A549 treated with Mapracorat at 1 μM for 4 hours (cell line): ENCODE measurements at places on chromosomes 2 and 18. TPM values are rescaled to one million over a fixed set of nuclear protein-coding genes. Genes with fewer than 3 reads are reported as not detected.

Gene TMEM178A
- 0.12 to 0.27 TPM (median 0.18 TPM) in 4 of 5 replicates, not detected in the other for total RNA-seq

Gene LAMA1
- 0.03 to 0.45 TPM (median 0.06 TPM) in 5 replicates for total RNA-seq

Gene ERFE
- 6.6 to 9.1 TPM (median 8.3 TPM) in 5 replicates for total RNA-seq

Gene UGT1A8
- total RNA-seq, result 0.06 TPM in 1 of 5 replicates, not detected in the others

Gene ELOA2
- not detected in 5 replicates for total RNA-seq

Gene LINC00305
- total RNA-seq, result not detected in 5 replicates

Gene BOLL
- not detected in 5 replicates for total RNA-seq

Gene KCNG2
- not detected in 5 replicates for total RNA-seq

Gene KCNS3
- total RNA-seq, result 0.86 to 1.4 TPM (median 1.1 TPM) in 5 replicates

Gene DSC3
- 0.99 to 1.6 TPM (median 1.3 TPM) in 5 replicates for total RNA-seq

Gene SP100
- total RNA-seq, result 23.5 to 30.4 TPM (median 27.5 TPM) in 5 replicates

Gene COL4A3
- total RNA-seq, result 0.54 to 1.6 TPM (median 0.80 TPM) in 5 replicates

Gene TWIST2
- 10.0 to 17.5 TPM (median 16.6 TPM) in 5 replicates for total RNA-seq

Gene AQP4
- total RNA-seq, result not detected in 5 replicates

Gene FSHR
- not detected in 5 replicates for total RNA-seq

Gene KCNE4
- total RNA-seq, result 0.43 to 0.56 TPM (median 0.50 TPM) in 5 replicates

Gene SERPINB4
- 0.08 to 0.09 TPM in 2 of 5 replicates, not detected in the others for total RNA-seq

Gene MYO7B
- 0.09 to 0.24 TPM (median 0.14 TPM) in 5 replicates for total RNA-seq

Gene LYPD1
- total RNA-seq, result 14.4 to 19.1 TPM (median 15.2 TPM) in 5 replicates

Gene DSG1
- total RNA-seq, result not detected in 5 replicates

Gene SERPINB11
- 0.20 TPM in 1 of 5 replicates, not detected in the others for total RNA-seq

Gene MYOM1
- total RNA-seq, result 0.08 to 0.59 TPM (median 0.30 TPM) in 5 replicates

Gene CHRND
- not detected in 5 replicates for total RNA-seq

Gene TBR1
- 0.03 to 0.08 TPM in 2 of 5 replicates, not detected in the others for total RNA-seq

Gene HJURP
- total RNA-seq, result 58.1 to 61.5 TPM (median 59.1 TPM) in 5 replicates

Gene SLC16A14
- total RNA-seq, result 0.64 to 1.2 TPM (median 0.88 TPM) in 5 replicates

Gene DOK6
- total RNA-seq, result not detected in 5 replicates

Gene L3MBTL4
- not detected in 5 replicates for total RNA-seq

Gene PTPRN
- 1.1 to 1.8 TPM (median 1.3 TPM) in 5 replicates for total RNA-seq

Gene TUBA4B
- 0.13 to 0.28 TPM (median 0.18 TPM) in 4 of 5 replicates, not detected in the other for total RNA-seq

Gene SKA1
- 11.2 to 11.9 TPM (median 11.7 TPM) in 5 replicates for total RNA-seq

Gene CNPPD1
- total RNA-seq, result 37.5 to 49.4 TPM (median 49.0 TPM) in 5 replicates

Gene OR6B2
- total RNA-seq, result not detected in 5 replicates

Gene SNORC
- total RNA-seq, result 4.7 to 14.3 TPM (median 11.0 TPM) in 5 replicates

Gene POMC
- 0.14 TPM in 1 of 5 replicates, not detected in the others for total RNA-seq

Gene IL1R1
- 35.9 to 52.2 TPM (median 43.5 TPM) in 5 replicates for total RNA-seq

Gene KIF3C
- total RNA-seq, result 37.6 to 50.4 TPM (median 44.4 TPM) in 5 replicates

Gene ELAC1
- total RNA-seq, result 4.6 to 6.4 TPM (median 5.1 TPM) in 5 replicates

Gene FRZB
- 0.07 to 0.16 TPM (median 0.12 TPM) in 5 replicates for total RNA-seq

Gene HRH4
- not detected in 5 replicates for total RNA-seq

Gene UCN
- total RNA-seq, result 0.30 to 2.8 TPM (median 1.4 TPM) in 5 replicates

Gene DLX1
- 3.2 to 4.0 TPM (median 3.2 TPM) in 5 replicates for total RNA-seq

Gene POTEI
- not detected in 5 replicates for total RNA-seq

Gene DCDC2C
- 0.24 to 0.57 TPM (median 0.38 TPM) in 3 of 5 replicates, not detected in the others for total RNA-seq

Gene MIB1
- total RNA-seq, result 5.8 to 11.2 TPM (median 8.0 TPM) in 5 replicates

Gene DYNAP
- not detected in 5 replicates for total RNA-seq

Gene PCARE
- total RNA-seq, result not detected in 5 replicates

Gene GALR1
- not detected in 5 replicates for total RNA-seq

Gene SERPINB7
- 1.7 to 2.5 TPM (median 2.3 TPM) in 5 replicates for total RNA-seq

Gene TMEM17
- total RNA-seq, result 3.6 to 4.8 TPM (median 4.5 TPM) in 5 replicates

Gene TRMT61B
- total RNA-seq, result 12.7 to 16.8 TPM (median 13.8 TPM) in 5 replicates

Gene FHOD3
- total RNA-seq, result 2.2 to 2.8 TPM (median 2.4 TPM) in 5 replicates

Gene PPP1R1C
- 1.1 to 2.6 TPM (median 1.2 TPM) in 5 replicates for total RNA-seq

Gene CNDP1
- not detected in 5 replicates for total RNA-seq
